Thoracic aorta (tissue), 2 donors: ENCODE measurements at places on chromosomes 11 and 22. TPM values are rescaled to one million over a fixed set of nuclear protein-coding genes. Genes with fewer than 3 reads are reported as not detected.

INS gene
- not detected for total RNA-seq

PNPLA5 gene
- not detected for total RNA-seq

CD3D gene
- 5.8 TPM for total RNA-seq

ADM2 gene
- total RNA-seq: 0.14 TPM

SCGB2A2 gene
- 3.7 TPM for total RNA-seq

CLDN5 gene
- 41.0 TPM for total RNA-seq

HBD gene
- not detected for total RNA-seq

DDI1 gene
- not detected for total RNA-seq

TESMIN gene
- 2.8 TPM for total RNA-seq

- peaks cover 15% of the 10 kb centered on the region for H3K4me1 ChIP-seq
- no peak for DNase-seq
- H3K4me3 ChIP-seq: peak overlapping the region; percentile 62
- H3K27me3 ChIP-seq: no peaks in the 10 kb centered on the region
Observed at GRCh38 chr22:43289976-43290721, 53.0 kb downstream of the SCUBE1 start.

DNA sequence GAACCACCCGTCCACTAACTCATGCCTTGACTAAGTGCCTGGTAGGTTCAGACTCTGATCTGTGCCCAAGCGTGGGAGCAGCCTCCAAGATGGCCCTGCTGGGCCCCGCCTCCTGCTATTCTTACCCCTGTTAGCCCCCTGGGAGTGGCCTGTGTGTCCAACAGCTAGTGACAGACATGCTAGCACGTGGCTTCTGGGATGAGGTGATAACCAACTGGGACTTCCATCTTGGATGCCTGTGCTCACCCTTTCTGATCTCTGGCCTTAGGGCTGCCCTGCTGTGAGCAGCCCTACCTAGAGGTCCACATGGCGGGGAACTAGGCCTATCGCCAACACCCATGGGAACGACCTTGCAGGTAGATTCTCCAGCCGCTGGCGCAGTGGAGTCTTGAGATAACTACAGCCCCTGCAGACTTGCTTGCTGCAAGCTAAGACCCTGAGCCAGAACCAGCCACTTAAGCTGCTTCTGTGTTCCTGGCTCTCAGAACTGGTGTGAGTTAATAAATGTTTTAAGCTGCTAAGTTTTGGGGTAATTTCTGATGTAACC lies 2.7 kb downstream of the MRPL21 start:
- H3K4me1 ChIP-seq: peaks cover 19% of the 10 kb centered on the region
- peaks cover 32% of the 10 kb centered on the region for H3K36me3 ChIP-seq
- no peak overlapping the region for H3K27ac ChIP-seq
- H3K27me3 ChIP-seq: no peaks in the 10 kb centered on the region
- no peak overlapping the region for H3K4me3 ChIP-seq

DNA sequence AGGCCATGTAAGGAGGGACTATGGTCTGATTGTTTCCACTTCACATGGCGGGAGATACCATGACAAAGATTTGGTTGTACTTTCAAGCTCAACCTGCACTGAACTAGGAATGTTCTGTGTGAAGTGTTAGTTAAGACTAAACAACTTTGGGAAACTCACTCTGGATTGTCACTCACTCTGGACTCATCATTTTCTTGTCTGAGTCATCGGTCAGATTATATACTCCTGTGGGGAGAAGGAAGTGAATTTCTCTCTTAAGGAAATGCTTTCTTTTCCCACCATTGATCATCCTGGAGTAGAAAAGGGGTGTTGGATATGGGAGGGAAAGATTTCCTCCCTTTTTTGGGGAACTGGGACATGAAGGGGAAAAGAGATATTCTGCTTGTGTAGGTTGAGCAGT lies 26.9 kb upstream of the CAT start:
- no peaks in the 10 kb centered on the region for H3K4me1 ChIP-seq
- no peak overlapping the region for H3K27ac ChIP-seq
- no peaks in the 10 kb centered on the region for H3K27me3 ChIP-seq
- no peak for DNase-seq

DNA sequence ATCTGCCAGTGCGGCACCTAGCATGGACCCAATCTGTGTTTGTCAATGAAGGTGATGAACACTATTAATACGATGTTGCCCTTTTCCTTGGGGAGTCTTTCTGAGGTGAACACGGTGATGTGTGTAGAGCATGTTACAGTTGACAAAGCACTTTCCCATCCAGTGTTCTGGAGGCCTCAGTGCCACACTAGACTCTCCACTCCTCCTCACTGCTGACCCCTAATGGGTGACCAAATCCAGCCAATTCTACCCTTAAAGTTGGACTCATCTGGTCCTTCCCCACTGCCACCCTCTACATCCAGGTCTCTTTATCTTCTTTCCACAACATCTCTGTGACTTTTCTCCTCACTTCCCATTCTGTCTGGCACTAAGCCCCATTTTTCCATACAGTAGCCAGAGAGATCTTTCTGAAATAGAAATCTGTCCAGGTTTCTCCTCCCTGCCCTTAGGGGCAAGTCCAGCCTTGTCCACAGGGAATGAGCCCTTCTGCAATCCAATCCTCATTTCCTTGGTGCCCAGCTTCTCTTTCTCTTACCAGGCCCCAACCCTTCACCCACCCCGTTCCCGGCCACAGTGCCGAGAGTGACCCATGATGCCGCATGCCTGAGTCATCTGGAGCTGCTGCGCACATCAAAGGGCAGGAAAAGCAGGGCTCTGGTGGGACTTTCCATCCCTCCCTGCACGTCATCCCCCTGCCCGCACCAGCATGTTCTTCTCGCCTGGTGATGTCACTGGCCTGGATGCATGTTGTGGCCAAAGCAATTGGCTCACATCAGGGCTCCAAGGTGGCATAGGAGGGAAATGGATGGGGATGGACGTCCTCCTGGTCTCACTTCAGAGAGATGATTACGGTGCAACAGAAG lies 64.2 kb downstream of the RASSF10 start:
- H3K4me1 ChIP-seq: no peaks in the 10 kb centered on the region
- DNase-seq: no peak

- H3K27me3 ChIP-seq: peaks cover 12% of the 10 kb centered on the region
- H3K4me1 ChIP-seq: peaks cover 5% of the 10 kb centered on the region
- no peak for DNase-seq
- no peak within 1 kb of the TSS for H3K27ac ChIP-seq
- H3K36me3 ChIP-seq: no peaks in the 10 kb centered on the region
Observed at GRCh38 chr22:17121233-17122195, at the start of gene TMEM121B. Gene TMEM121B, minus strand, starts transcription at chr22:17121360. Its CDS starts 233 bp downstream, at chr22:17121127.

- H3K27me3 ChIP-seq: no peaks in the 10 kb centered on the region
- H3K4me1 ChIP-seq: no peaks in the 10 kb centered on the region
- H3K36me3 ChIP-seq: no peaks in the 10 kb centered on the region
- no peak overlapping the region for H3K4me3 ChIP-seq
Observed at GRCh38 chr11:57197762-57198161, 16.0 kb downstream of the LRRC55 start.

DNA sequence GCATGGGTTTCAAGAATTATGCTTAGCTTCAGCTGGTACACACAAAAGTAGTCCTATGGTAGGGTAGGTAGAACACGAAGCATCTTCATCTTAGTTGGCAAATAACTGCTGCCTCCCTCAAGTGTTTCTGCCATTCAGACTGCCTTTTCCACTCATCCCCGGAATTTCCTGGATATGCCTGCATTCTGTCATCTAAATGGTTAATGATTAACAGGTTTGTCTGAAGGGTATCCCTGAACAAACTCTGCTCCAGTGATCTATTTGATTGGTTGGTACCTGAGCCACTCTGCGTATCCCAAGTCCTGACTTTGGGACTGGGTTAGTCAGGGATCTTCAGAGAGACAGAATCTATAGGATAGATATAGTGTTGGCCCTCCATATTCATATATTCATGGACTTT lies 272.3 kb upstream of the RAG2 start:
- no peak for DNase-seq
- no peaks in the 10 kb centered on the region for H3K27me3 ChIP-seq
- H3K27ac ChIP-seq: no peak overlapping the region
- no peaks in the 10 kb centered on the region for H3K36me3 ChIP-seq
- H3K4me3 ChIP-seq: no peak overlapping the region

- no peaks in the 10 kb centered on the region for H3K27me3 ChIP-seq
- H3K4me3 ChIP-seq: peak overlapping the region; percentile 10
- peak overlapping the region; percentile 62 for H3K27ac ChIP-seq
- H3K36me3 ChIP-seq: no peaks in the 10 kb centered on the region
- DNase-seq: no peak
Observed at GRCh38 chr22:28917747-28918549, 34.6 kb downstream of the ZNRF3 start.

GRCh38 chr11:99371257-99371656 lies 350.5 kb downstream of the CNTN5 start:
- no peak overlapping the region for H3K27ac ChIP-seq
- no peaks in the 10 kb centered on the region for H3K27me3 ChIP-seq
- no peaks in the 10 kb centered on the region for H3K36me3 ChIP-seq
- no peak for DNase-seq

GRCh38 chr11:117089685-117090084 lies 8.5 kb downstream of the SIK3 start:
- H3K4me3 ChIP-seq: peak overlapping the region; percentile 50
- no peaks in the 10 kb centered on the region for H3K27me3 ChIP-seq
- H3K36me3 ChIP-seq: no peaks in the 10 kb centered on the region
- H3K27ac ChIP-seq: peak overlapping the region; percentile 33
- DNase-seq: no peak
- peaks cover 28% of the 10 kb centered on the region for H3K4me1 ChIP-seq

- H3K27me3 ChIP-seq: no peaks in the 10 kb centered on the region
- peak overlapping the region; percentile 88 for H3K27ac ChIP-seq
- H3K4me1 ChIP-seq: peaks cover 71% of the 10 kb centered on the region
- H3K36me3 ChIP-seq: no peaks in the 10 kb centered on the region
- DNase-seq: no peak
Observed at GRCh38 chr11:73331138-73331916, 23.3 kb downstream of the ARHGEF17 start.

DNA sequence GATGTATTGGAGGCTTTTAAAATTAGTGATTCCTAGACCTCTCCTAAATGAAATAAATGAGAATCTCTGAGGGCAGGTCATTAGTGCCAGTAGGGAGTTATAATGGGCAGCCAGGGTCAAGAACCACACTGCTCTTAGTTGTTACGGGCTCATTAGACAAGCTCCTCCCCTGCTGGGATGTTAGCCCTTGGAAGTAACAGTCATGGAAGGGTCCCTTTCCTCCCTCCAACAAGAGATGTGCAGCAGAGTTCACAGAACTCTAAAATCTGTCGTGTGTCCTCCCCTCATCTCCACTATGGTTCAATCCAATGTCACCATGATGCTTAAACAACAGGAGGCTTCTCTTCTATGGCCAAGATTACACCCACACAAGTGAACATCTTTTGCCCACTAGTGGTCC lies 419.5 kb downstream of the INSC start:
- no peak overlapping the region for H3K27ac ChIP-seq
- no peak overlapping the region for H3K4me3 ChIP-seq
- no peak for DNase-seq
- no peaks in the 10 kb centered on the region for H3K4me1 ChIP-seq
- H3K36me3 ChIP-seq: no peaks in the 10 kb centered on the region
- H3K27me3 ChIP-seq: no peaks in the 10 kb centered on the region

- no peak overlapping the region for H3K4me3 ChIP-seq
- no peak for DNase-seq
- no peaks in the 10 kb centered on the region for H3K4me1 ChIP-seq
- H3K36me3 ChIP-seq: no peaks in the 10 kb centered on the region
- H3K27ac ChIP-seq: no peak overlapping the region
Observed at GRCh38 chr11:103744496-103745153, 291.8 kb upstream of the DDI1 start.

DNA sequence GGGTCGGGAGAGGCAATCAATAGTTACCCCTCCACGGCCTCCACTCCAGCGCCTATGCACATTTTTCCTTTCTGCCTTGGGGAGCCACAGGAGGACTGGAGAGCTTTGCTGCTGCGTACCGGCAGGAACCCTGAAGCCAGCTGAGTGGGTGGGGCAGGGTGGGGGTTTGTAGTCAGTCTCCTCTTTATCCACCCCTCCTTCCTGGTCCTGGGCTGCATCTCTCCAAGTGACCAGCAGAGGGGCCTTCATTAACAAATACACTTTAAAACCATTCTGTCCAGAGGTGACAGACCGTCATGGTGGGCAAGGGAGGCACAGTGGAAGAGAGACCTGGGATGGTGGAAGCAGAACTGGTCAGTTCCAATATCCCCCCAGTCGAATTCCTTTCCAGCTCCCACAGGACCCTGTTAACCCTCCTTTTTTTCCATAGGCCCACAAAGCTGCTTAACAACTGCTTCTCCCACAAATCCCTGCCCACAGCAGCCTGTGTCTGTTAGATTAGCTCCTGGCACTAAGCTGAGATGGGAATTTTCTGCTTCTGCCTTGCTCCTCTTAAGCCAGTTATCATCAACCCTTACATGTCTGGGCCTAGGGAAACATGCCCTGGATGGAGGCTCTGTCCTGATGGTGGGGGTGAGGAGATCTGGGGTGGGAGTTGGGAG lies 3.9 kb upstream of the ABCG4 start:
- H3K27ac ChIP-seq: no peak overlapping the region
- H3K4me3 ChIP-seq: no peak overlapping the region
- DNase-seq: no peak
- H3K27me3 ChIP-seq: no peaks in the 10 kb centered on the region
- H3K4me1 ChIP-seq: peaks cover 3% of the 10 kb centered on the region

DNA sequence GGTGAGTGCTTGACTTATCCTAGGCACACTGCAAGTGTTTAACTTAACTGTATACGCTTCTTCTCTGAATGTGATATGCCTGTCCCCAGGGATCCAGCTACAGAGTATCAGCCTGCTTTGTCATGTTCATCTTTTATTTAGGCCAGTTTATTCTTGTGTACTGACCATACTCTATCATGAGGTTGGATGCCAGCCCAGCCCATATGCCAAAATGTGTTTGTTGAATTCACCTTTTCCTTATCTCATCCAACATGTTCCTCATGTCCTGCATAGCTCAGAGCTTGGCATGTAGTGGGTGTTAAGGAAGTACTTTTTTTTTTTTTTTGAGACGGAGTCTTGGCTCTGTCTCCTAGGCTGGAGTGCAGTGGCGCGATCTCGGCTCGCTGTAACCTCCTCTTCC lies 116.2 kb downstream of the NCAM1 start:
- H3K4me3 ChIP-seq: no peak overlapping the region
- DNase-seq: no peak
- no peaks in the 10 kb centered on the region for H3K36me3 ChIP-seq
- peaks cover 11% of the 10 kb centered on the region for H3K4me1 ChIP-seq
- H3K27ac ChIP-seq: no peak overlapping the region
